ENCODE measurements at places on chromosomes 6 and 20.

DNA sequence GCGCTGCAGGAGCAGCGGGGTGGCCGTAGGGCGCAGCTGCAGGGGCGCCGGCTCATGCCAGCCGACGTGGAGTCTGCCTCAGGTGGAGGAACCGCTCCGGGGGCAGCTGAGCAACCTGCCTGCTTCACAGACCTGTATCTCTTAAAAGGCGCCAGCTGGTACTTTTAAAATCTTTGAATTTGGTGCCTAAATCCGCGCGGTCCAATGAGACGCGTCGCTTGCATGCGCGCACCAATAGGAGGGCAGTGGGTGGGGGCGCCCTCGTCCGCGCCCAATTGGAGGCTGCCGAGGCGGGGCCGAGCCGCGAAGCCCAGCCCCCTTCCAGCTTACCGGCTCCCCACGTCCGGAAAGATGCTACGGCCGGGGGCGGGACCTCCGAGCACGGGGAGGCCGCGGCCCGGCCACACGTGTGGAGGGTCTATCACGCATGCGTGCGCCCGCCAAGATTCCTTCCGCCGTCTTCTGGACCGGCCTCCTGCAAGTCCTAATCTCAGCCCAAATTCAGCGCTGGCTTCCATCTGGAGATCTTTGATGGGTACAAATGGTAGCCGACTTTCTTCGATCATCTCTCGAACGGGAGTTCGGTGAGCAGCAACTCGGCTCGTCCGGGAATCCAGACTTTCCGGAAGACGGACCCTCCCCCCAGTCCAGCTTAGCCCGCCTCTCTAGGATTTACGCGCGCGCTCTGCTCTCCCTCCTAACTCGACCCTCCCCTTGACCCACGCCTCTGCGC lies at the start of gene FBXO5:
FBXO5 (minus strand) TSS at position 138 of the 733 bp plus-strand sequence; CDS start at position 56, 82 bp downstream.
- peak; percentile 83 for DNase-seq

- DNase-seq, result peak; percentile 99
Observed at GRCh38 chr20:50744143-50744792, 12.9 kb downstream of the PARD6B start.

- DNase-seq, result no peak
Observed at GRCh38 chr6:166739976-166740318, 112.9 kb upstream of the RPS6KA2 start.

DNA sequence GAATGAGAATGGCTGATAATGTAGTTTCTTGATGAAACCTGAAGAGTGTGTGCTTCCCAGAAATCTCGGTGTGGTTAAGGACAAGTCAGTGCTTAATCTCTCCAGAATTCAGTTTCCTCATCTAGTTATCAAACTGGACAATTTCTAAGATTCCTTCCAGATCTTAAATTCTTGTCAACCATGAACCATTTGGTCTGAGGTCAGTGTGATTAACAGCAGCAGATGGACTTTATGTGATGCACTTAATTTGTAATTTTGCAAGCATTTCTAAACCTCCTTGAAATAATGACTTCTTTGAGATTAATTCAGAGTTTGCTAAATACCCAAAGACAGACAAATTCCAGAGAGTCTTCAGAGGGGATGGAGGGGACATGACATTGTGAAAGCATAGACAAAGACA lies 160.3 kb downstream of the KIF16B start:
- no peak for DNase-seq

DNA sequence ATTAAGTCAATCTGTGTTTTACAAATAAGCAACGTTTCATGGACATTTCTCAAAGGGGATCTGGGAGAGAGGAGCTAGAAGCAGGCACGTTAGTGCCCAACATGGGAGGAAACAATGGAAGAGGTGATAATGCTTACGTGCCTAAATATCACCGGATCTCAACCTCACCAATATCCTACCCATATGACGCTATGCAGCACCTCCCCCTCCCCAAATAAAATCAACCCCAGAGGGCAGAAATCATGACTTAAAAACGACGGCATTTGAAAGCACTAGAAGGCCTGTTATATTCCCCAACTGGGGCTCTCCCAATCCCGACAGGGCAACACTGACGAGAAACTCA lies 425 bp downstream of the HBS1L start:
- DNase-seq, result peak; percentile 8

DNA sequence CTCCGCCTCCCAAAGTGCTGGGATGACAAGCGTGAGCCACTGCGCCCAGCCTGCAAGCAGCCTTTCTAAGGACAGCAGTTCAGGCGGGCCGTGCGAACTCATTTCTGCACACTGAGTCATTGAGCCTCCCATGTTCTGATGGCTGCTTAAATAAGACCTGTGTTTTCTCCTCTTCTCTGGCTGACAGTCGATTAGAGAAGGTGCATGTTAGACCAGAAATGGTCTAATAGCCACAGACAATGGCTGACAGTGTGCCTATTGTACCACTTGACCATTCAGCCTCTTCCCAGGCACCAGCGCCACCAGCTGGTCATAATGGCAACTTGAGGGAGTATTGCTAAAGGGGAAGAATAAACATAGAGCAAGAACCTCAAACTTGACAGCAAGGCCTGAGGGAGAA lies 6.2 kb downstream of the CST11 start:
- peak; percentile 14 for DNase-seq

DNA sequence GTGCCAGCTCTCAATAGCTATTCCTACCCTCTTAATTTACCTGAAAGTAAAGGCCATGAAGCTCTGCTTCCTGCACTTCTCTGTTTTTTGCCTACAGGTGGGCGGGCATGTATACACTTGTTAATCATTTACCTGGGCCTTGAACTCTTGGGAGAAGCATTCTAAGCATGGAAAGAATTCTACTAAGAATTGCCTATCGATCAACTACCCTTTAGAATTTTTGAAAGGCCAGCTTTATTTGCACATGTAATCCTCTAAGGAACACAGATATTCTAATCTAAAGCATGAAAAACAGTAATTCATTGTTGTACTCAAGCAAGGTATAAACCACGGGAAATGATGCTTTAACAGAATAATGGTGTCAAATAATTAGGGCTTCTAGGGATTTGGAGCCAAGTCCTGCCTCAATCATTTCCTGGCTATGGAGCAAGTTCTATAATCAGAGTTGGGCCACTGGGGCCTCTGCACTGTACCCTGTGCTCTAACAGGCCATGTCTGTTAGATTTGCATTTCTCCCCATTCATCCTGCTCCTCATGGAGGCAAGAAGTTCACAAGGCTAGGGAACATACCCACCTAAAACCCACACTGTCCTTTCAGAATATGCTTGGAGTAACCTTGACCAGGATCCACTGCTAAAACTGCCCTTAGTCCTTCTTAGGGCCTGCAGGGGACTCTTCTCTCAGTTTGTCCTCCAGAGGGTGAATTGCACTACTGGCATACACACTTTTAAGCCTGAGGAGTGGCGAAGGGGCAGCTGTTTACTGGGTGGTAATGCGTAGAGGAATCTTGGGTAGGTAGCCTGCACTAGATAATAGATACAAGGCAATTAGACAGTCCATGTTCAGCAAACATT lies 276.4 kb upstream of the JAG1 start:
- no peak for DNase-seq

DNA sequence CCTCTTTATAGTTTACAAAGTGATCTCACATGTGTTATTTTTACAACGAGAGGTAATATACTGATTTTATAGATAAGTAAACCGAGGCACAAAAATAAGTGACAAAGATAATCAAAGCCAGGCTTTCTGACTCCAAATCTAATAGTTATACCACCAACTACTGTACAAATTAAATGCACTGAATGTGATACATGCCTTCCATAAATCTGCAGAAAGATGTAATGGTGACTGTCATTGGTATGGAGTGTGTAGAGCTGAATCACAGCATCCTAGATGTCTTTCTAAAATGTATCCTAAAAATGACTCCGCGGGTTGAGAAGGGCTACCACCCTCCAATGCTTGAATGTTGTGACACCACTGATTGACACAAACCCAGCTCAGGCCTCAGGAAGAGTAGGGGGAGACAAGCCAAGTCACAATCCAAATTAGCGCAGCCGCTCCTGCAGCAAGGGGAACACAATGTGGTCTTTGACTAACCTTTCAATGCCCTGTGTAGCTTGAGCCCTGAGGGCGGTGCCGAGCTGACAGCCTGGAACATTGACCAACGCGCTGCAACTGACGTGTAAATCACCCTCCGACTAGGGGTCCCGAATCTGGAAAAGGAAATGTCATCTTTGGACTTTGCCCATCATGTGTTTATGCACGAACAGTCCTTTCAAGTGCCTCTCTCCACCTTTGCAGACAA lies 136.8 kb downstream of the OLIG3 start:
- DNase-seq, result no peak

- no peak for DNase-seq
Observed at GRCh38 chr20:57996936-57997890, 231.2 kb downstream of the ANKRD60 start.

DNA sequence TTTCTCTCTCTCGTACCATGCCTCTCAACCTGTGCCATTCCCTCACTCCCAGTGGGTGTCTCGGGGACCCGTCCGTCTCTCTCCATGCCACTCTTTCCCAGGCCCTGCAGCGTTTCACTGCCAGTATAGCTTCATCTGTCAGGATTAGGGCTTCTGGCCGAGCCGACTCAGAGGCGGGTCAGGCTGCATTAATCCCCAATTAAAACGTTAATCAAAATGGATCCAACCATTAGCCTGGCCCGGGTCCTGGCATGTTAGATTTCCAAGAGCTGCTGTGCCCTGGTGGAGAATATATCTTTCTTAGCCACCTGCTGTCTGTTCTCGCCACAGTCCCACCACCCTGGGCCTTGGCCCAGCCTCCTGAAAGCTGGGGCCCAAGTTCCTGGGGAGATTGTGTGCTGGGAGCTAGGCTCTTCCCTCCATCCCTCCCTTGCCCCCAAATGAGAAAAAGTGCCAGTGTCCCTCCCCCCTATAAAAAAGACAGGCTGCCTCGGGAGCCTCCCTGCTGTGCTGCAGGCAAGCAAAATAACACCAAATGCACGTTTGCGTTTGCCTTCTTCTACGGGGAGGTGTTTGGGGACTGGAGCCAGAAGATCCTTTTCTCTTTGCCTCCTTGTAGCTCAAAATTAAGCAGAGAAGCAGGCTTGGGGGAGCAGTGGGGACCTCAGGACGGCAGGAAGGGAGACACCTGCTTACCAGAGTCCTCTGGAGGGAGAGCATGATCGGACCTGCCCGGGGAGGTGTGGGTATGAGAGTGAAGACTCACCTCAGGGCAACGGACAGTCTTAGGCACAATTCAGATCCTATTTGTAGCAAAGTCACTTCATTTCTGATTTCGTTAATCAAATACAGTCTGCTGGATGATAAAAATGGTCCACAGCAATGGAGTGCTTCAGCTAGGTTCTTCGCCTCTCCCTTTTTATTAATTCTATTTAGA lies 3.0 kb downstream of the KCNG1 start:
- no peak for DNase-seq

- DNase-seq, result no peak
Observed at GRCh38 chr6:46917002-46917545, 4.7 kb downstream of the ADGRF5 start.

DNA sequence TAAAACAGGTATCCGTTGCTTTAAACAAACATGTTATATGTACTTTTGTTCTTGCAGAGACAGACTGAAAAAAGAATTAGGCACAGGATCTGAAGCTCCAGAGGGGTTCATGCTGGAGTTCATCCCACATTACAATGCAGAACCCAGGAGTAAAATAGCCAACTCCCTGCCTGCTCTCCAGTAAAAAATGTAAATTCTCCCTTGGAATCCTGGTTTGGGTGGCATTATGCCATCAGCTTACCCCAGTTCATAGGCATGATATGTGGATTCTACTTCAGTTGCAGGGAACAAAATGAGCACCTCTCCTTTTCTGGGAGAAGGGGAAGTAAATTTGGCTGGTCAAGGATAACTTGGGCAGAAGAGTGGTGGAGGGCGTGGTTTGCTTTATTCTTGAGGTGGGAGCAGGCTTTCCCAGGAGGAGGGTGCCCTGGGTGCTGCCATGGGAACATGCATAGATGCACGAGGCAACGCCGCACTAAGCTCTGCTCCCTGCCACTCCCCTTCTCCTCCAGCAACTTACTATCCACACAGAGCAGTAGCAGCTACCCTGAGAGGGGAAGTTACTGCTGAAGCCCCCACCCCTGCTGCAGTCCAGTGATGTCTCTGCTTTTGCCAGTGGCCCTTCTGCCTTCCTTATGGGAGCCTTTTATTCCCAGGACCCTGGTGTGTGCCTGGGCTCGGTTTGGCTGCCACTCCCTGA lies 71.6 kb upstream of the GLP1R start:
- no peak for DNase-seq

DNA sequence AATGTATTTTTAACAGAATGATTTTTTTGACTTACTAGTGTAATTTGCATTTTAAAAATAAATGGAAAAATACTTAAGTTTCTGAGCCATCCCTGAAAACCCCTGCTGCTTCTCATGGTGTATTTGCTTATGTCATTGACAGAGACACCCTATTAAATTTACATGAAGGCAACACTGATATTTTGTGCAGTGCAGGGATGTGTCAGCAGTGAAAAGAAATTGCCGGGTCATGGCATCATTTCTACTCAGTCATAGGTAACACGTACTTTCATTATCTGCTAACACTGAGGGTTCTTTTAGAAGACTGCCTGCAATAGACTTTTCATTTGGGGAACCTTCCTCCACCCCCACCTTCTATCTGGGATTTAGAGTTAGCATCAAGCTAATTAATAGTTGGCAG lies 136.7 kb upstream of the RNF217 start:
- DNase-seq, result no peak

DNA sequence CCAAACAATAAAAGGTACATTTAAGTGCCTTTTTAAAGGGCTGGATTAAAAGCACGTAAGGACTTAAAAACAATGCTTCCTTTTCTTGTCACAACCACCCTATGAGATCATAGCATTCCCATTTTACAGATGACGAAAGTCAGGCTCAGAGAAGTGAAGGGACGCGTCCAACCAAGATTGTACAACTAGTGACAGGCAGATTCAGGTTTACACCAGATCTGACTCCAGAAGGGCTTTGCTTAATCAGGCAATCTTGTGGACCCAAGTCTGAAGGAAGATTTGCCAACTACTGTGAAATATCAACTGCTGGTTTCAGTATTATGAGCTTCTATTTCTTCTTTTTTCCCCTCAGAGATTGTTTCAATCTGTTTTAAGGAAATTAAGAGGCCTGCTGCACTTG lies 877 bp downstream of the ENPP4 start:
- DNase-seq, result no peak

DNA sequence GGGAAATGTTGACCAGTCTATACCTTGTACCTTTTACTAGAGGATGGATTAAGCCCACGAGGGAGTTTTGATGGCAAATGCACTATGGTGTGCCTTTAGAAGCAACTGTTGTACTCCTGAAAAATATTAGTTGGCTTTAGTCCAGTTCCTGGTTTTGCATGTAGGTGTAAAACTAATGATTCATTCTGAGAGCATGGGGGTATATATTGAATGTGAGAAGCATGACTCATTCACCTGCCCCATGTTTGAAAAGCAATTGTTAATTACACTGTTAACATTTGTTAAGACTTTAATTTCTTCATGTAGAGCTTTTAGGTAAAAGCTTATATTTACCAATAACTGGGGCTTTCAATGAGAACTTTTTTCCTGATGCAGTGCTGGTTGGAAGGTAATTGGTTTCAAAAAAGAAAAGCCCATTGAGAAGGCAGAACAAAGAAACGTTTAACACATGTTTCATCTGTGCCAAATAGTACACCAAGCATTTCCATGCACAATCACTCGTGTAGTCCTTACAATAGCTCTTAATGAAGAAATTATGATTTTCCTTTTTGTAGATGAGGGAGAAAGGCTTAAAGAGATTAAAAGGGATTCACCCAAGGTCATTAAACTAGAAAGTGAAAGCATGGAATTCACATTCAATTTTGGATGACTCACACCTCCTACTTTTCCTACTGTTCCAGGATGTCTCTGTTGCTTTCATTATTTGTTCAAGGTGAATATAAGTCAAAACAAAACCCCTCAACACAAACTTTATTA lies 134.1 kb downstream of the CCDC170 start:
- no peak for DNase-seq

- no peak for DNase-seq
Observed at GRCh38 chr20:41717483-41717882, 99.3 kb upstream of the CHD6 start.
